ENCODE measurements at places on chromosomes 12 and 14.

GRCh38 chr12:52243259-52243855 is 10.3 kb downstream of the KRT7 start:
- 0 out of 3 replicates have a peak, but pooled peaks have one; percentile 4 for ATAC-seq

- ATAC-seq = no peak
These were observed 190.2 kb upstream of the NOS1 start for GRCh38 chr12:117551665-117552064.

GRCh38 chr14:105093431-105094192 is 28.4 kb upstream of the GPR132 start:
- peak; percentile 75 for ATAC-seq

DNA sequence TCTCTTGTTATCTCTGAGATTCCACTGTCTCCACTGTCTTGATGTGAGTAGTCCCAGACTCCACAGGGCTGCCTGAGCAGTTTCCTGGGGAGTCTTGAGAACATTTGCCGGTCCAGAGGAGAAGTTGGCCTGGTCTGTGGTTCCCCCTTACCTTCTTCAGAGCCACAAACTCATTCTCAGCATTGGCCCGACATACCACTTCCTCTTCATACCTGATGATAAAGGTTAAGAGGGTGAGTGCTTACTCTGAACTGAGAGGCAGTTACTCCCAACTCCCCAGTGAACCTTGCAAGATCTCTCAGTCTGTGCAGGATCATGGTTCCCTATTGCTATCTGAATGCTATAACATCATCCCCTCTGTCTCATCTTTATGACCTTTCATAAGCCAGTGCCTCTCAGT is 2.6 kb downstream of the KRT84 start:
- ATAC-seq = no peak

GRCh38 chr12:131793243-131794022 is 34.8 kb upstream of the MMP17 start:
- ATAC-seq = no peak

DNA sequence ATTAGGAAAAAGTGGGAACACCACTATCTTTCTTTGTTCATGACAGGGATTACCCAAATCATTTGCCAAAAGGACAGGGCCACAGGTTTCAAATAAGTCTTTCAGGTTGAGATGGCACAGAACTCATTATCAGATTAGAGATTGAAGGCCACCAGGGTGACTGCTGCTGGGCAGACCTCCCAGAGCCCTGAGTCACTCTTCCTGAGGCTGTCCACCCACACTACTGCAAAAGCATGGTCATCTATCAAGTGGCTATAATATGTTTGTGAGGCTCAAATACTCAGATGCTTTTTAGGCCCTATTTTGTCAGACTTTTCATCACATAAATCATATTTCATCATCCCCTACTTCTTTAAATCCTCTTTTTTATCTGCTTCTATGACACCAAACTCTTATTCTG is 155.3 kb upstream of the CCDC196 start:
- ATAC-seq = no peak

GRCh38 chr14:104697892-104698583 is 8.6 kb downstream of the INF2 start:
- ATAC-seq = no peak

DNA sequence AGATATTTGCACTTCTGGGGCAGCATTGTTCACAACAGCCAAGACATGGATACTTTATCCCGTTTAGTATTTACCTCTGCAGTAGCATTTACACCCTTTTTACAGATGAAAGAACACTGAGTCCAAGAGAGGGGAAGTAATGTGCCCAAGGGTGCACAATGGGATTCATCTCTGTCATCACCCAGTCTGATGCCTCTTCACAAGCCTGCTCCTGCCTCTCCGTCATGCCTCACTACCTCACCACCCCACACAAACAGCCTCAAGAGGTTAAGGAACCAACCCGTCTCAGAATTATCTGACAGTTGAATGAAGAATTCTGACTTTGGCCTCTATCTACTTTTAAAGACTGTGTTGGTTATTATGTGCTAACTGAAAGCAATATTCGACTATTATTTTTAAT is 368.4 kb downstream of the ATP23 start:
- ATAC-seq = no peak

DNA sequence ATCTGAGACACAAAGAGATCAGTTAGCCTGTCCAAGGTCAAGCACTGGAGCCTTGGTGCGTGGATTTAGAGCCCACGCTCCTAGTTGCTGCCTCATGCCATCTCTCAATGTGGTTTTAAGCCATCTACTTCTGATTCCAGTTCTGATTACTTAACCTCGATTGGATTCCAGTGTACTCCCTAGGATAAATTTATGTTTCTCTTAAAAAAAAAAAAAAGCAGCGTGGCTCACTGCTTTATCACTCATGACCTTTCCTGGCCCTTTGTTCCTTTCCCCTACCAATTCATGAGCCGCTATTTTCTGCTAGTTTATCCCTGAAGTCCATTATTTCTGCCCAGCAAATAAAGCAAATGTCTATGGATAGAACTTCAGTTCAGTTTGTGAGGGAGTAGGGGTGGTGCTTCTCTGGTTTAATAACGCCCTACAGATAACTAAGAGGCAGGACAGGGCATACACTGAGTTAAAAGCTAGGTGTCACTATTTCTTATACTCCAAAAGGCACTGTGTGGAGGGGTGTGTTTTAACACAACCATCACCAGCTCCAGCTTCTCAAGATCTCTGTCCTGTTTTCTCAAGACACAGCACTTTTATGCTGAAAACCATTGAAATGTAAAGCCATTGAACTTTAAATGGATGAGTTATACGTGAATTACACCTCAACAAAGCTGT is 9.8 kb upstream of the PARP11 start:
- peak; percentile 82 for ATAC-seq

DNA sequence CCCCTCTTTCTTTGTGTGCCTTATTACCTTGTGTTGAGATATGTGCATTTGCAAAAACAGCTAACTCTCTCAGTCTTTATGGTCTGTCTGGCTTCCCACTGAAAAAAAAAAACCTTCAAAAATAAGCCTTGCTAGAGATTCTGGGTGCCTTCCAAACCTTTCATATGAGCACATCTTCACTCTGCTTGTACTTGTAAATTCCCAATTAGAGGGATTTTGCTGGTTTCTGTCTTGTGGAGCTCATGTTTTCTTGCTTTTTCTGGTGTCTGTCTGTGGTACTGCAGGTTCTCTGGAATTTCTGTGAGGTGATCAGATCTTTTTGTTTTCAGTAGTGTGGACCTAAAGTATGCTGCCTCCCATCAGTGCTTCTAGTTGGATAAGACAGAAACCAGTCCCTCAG is 100.1 kb downstream of the PIK3C2G start:
- no peak for ATAC-seq

DNA sequence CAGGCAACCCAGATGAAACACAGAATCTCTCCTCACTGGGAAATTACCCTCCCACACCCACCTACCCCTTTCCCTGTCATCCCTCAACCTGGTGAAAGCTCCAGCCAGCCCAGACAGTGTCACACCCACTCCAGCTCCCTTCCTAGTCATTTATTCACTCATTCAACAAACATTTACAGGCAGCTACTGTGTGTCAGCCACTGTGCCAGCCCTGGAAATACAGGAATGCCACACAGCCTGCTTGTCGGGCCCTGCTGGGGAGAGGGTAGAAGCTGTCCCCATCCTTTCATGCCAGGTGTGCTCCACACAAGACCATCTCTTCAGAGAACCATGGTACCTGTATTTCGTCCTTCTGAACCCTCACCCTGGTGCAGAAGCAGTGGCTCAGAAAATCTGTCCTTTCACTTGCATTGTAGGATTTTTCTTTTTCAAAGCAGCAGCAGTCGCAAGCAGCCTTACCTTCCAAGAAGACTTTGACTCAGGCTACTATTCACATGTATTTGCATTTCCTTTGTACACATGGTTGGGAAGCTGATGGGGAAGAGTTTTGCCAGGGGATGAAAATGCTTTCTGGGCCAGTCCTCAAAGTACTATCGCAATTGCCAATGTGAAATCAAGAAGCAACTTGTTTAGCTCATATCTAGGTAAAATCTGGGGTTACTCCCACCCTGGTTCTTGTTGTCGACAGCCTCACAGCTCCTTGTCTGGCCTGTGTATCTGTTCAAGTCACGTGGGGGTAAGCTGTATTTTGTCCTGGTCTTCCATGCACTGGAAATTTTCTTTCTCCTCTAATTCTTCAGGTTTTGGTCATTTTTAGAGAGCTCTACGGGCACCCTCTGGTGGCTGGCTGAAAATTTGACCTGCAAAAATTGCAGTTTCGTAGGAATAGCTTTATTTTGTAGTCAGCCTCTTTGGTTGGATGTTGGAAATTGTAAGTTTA is 147.4 kb upstream of the EGLN3 start:
- peak; percentile 82 for ATAC-seq

DNA sequence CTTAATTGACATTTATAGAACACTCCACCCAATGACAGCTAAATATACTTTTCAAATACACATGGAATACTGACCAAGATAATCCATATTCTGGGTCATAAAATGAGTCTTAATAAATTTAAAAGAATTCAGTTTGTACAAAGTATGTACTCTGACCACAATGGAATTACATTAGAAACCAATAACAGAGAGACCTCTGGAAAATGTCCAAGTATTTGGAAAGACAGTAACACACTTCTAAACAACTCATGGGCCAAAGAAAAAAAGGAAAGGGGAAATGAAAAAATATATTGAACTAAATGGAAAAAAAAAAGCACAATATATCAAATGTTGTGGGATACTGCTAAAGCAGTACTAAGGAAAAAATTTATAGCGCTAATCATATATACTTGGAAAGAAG is 52.0 kb downstream of the CRACR2A start:
- no peak for ATAC-seq

GRCh38 chr14:105066240-105067071 is 1.2 kb upstream of the GPR132 start:
- ATAC-seq = no peak

- no peak for ATAC-seq
These were observed 29.2 kb upstream of the C14orf180 start for GRCh38 chr14:104550340-104550860.

DNA sequence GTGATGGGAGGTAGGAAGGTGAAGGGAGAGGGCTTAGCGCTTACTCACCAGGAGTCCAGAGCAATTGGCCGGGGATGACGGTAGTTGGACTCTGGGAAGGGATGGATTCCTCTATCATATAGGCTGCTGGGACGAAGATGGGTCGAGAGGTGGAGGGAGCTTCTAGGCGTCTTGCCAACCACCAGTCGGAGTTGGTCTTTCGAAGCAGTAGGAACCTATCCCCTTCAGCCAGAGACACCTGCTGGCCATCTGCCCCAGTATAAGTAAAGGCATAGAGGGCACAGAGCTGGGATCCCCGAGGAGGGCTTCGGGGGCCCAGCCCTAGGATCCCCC is 657 bp downstream of the ARHGAP9 start:
- no peak for ATAC-seq

GRCh38 chr14:58280954-58281787 is 17.2 kb upstream of the ARID4A start:
- peak; percentile 94 for ATAC-seq

- no peak for ATAC-seq
These were observed 8.0 kb downstream of the PHB2 start for GRCh38 chr12:6962285-6963015.

DNA sequence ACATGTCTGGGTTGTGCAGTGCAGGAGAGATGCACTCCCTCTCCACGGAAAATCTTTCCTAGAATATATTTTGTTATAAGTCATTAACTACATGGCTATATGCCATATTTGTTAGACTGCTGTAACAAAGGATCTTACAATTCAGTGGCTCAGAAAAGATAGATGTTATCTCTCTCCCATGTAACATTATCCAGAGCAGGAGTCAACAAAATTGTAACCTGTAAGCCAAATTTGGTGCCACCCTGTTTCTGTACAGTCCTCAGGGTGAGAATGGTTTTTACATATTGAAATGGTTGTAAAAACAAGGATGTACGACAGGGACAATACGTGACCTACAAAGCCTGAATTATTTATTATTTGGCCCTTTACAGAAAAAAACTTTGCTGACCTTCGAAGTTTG is 155.5 kb downstream of the KIF21A start:
- ATAC-seq = no peak

- no peak for ATAC-seq
These were observed 6.8 kb upstream of the PSMA6 start for GRCh38 chr14:35285168-35286002.

GRCh38 chr12:93884794-93885460 is 207.8 kb downstream of the CRADD start:
- peak; percentile 17 for ATAC-seq

DNA sequence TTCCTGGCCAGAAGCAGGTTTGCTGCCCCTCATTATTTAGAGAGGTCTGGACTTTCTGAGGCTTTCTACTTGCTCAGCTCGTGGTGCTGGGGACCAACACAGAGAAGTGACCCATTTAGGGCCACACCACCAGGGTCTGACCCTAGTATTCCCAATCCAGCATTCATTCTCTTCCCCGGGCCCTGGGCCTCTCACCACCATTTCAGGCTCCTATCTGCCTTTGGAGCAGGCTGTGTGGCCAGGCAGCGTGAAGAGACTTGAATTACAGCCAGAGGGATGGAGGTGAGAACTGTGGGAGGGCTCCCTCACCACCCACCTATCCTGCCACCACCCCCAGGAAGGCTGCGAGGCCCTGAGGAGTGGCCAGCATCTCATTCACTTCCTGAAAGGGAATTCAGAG is 24.6 kb downstream of the FAM222A start:
- ATAC-seq = no peak

DNA sequence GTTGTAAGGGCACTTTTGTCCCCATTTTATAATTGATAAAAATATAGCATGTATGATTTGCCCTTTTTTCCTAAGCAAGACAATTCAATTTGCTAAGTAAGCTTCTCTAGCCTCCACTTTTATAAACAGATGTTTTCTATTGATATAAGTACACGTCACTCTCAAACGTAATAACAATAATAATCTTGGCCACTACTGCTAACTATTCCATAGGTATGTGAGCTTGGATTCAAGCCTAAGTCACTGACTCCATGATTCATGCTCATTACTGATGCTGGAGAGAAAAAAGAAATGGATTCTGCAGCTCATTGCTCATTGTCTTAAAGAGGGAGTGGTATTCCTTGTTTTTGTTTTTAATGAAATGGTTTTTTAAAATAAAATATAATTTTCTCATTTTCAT is 661.0 kb downstream of the GALC start:
- ATAC-seq = no peak

GRCh38 chr12:69331909-69332684 is 16.1 kb upstream of the LYZ start:
- no peak for ATAC-seq

DNA sequence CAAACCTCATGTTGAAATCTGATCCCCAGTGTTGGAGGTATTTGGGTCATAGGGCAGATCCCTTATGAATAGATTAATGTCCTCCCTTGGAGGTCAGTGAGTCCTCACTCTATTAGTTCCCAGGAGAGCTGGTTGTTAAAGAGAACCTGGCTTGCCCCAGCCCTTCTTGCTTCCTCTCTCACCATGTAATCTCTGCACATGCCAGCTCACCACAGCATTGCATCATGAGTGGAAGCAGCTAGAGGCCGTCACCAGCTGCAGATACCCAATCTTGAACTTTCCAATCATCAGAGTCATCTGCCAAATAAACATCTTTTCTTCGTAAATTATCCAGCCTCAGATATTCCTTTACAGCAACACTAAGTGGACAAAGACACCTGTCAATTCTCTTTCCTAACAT is 161.8 kb upstream of the IGF1 start:
- ATAC-seq = no peak

DNA sequence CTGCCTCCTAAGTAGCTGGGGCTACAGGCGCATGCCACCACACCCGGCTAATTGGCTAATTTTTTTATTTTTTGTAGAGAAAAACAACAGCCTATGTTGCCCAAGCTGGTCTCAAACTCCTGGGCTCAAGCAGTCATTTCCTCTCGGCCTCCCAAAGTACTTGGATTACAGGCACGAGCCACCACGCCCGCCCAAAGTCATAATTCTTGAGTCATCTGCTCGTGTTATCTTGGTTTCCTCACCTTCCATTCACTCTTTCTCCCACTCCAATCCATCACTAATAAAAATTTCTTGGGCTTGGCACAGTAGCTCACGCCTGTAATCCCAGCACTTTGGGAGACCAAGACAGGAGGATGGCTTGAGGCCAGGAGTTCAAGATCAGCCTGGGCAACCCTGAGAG is 32.0 kb downstream of the ITGA7 start:
- no peak for ATAC-seq
